ENCODE measurements at places on chromosomes 1 and 21.
A peak's percentile ranks its signal among the peaks of the same experiment; 100 is the strongest.

GRCh38 chr1:231964961-231965360 lies 338.4 kb downstream of the DISC1 start:
- no peak for DNase-seq

GRCh38 chr1:32346532-32347157 lies 10.6 kb upstream of the MARCKSL1 start:
- DNase-seq, result no peak

GRCh38 chr1:119771016-119771415 lies 2.3 kb upstream of the HMGCS2 start:
- DNase-seq, result peak; percentile 33

- DNase-seq, result no peak
Observed at GRCh38 chr21:39084073-39084472, 99.2 kb downstream of the PSMG1 start.

- no peak for DNase-seq
Observed at GRCh38 chr1:85992791-85993190, 163.8 kb downstream of the COL24A1 start.

DNA sequence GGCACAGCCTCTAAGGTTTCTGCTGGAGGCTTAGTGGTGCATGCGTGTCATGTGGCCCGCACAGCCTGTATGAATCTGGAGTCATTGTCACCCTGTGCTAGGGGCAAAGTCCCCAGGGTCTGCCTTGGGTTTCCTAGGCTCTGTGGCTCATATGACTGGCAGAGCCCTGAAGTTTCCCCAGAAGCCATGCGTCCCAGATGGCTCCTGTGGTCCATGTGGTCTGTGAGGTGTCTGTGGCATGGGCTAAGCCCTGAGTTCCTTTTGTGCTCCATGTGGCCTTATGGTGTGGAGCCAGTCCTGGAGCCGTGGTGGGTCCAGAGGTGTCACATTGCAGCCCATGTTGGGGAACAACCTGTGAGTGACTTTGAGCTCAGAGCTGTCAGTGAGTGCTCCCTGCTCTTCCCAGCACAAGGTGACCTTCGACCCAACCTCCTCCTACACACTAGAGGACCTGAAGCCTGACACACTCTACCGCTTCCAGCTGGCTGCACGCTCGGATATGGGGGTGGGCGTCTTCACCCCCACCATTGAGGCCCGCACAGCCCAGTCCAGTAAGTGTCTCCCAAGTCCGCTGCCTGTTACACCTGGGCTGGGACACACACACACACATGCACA lies 57.8 kb upstream of the KDM4A start:
- DNase-seq, result no peak

- peak; percentile 63 for DNase-seq
Observed at GRCh38 chr1:157092831-157093230, 6.8 kb downstream of the ETV3L start.

- DNase-seq, result no peak
Observed at GRCh38 chr1:10064416-10065343, 31.9 kb downstream of the UBE4B start.

GRCh38 chr1:180501865-180502360 lies 464 bp downstream of the ACBD6 start:
- DNase-seq, result no peak

DNA sequence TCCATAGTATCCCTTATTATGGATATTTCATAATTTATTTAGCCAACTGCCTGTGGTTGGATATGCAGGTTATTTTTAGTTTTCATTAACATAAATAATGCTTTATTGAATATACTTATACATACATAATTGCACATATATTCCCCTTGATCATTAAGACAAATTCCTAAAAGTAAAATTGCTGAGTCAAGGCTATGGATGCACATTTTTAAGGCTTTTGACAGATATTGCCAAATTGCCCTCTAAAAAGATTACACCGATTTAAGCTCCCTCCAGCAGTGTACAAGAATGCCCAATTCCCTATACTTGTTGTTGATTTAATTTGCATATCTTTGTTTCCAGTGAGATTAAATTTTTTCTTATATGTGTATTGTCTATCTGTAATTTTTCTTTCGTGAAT lies 176.7 kb downstream of the C1orf94 start:
- no peak for DNase-seq

DNA sequence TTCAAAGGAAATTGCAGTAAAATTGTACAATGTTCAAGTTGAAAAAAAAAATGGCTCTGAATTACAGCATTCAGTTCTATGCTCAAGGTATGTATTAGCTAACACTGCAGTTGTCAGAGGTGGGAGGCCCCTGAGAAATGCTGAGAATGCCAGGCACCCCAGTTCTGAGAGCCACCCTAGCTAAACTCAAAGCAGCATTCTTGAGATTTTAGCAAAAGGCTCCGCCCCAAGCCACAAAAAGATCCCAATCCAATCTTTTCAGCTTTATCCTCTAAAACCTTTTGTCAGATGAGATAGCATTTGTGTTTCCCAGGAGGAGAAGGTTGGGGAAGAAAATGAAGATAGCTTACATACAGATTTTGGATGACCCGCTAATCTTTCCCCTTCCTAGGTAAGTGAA lies 68.8 kb downstream of the SMYD2 start:
- DNase-seq, result peak; percentile 23

- no peak for DNase-seq
Observed at GRCh38 chr1:184973272-184974055, 844 bp downstream of the NIBAN1 start.

GRCh38 chr1:5991381-5992025 lies 722 bp downstream of the NPHP4 start:
- peak; percentile 96 for DNase-seq

- no peak for DNase-seq
Observed at GRCh38 chr1:236535190-236535589, 11.4 kb downstream of the LGALS8 start.

- DNase-seq, result no peak
Observed at GRCh38 chr1:29211086-29212030, 19.4 kb downstream of the MECR start.

- DNase-seq, result no peak
Observed at GRCh38 chr1:200909757-200910239, 15.1 kb downstream of the INAVA start.

DNA sequence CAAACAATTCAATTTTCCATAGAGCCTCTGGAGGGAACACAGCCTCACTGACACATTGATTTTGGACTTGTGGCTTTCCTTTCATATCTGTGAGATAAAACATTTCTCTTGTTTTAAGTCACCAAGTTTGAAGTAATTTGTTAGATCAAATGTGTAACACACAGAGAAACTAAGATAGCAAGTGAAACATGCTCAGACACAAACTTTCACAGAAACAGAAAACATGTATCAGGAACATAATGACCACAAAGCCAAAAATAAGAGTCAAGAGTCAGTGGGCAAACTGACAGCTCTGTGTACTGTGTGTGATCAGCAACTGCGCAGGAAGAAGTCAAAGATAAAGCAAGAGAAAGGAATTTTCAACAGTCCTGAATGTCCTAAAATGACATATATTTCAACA lies 1237.5 kb downstream of the AMY1C start:
- no peak for DNase-seq

GRCh38 chr1:1085911-1086841 lies 12.1 kb upstream of the RNF223 start:
- peak; percentile 46 for DNase-seq

DNA sequence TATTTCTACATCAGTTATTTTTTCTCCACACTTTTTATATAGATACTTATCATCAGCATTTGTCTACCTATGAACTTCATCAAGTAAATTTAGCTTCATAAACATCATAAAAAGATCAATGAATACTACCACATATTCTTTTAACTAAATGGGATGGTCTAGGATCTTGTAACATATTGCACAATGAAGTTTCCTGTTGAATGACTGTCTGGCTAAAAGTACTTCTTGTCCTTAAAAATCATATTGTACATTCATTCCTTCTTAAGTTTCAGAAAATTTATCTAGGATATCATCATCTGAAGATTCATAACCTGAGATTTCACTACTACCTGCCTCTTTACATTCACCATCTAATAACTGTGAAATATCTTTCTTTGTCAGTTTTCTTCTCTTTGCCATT lies 69.0 kb downstream of the MAGI3 start:
- no peak for DNase-seq

- DNase-seq, result no peak
Observed at GRCh38 chr1:221739018-221739676, 2.7 kb downstream of the DUSP10 start.

DNA sequence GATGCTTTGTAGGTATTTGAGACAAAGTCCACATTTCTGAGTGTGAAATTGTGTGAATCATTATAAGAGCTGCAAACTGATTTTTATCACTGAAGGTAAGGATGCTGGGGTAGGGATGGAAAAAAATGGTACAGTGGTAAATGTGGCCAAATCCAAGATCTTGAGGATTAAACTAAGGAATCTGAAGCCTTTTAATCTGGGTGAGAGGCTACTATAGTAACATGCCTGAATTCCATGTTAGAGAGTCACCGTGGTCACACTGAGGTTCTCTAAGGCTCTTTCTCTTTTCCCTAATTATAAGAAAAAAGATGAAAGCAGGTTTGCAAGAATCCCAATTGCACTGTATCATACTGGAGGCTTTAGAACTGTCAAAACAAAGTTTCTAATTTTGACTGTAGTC lies 17.6 kb downstream of the PTGER3 start:
- DNase-seq, result no peak

DNA sequence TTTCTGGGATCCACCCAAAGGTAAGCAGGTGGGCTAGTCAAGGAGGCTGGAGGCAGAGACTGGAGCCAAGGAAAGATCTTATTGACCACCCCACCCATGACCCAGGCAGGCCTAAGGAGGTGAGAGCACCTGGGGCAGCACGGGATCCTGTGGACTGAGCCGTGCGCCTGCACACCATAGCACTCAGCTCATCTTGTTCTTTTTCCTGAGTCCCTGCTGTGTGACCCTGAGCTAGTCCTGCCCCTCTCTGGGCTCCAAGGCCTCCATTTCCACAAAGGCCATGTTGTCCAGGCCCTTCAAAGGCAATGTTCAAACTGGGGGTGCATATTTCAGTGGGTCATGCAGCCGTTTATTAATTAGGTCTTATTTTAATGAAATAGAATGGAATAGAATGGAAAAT lies 7.2 kb downstream of the FAM131C start:
- no peak for DNase-seq

GRCh38 chr1:207102659-207103058 lies 1.4 kb upstream of the C4BPA start:
- no peak for DNase-seq

GRCh38 chr1:54681358-54681757 lies 34.3 kb upstream of the TTC4 start:
- DNase-seq, result peak; percentile 64

DNA sequence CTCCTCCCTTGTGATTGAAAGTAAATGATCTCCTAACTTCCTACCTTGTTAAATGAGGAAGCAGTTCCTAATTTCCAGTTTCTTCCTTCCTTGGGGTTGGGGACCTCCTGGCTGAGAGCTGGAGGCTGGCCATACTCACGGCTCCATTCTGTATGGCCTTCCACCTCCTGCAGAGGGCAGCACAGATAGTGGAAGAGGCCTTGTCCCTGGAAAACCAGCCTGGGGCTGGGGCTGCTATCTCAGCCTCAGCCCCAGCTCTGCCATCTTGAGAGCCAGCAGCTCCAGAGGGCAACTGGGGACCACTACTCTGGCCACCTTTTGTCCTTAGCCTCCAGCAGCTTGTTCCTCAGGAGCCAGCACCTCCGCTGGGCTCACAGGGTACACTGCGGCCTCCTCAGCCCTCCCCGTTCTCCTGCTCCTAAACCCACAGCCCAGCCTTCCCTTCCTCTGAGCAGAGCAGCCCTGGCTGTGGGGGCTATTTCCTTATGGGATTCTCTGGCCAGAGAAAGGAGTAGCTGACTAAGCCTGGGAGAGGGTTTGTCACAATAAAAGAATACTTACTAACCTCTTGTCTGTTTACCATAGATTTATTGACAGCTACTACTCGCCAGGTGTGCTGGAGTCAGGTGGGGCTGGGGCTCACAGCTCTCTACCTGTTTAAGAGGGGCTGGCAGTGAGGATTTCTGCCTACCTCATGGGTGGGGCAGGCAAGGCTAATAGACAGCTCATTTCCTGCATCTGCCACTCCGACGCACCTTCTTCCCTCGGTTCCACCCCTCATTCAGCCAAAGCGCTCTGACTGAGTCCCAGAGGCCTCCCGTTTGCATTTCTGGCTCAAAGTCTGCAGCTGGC lies 6.3 kb downstream of the TMEM234 start:
- peak; percentile 90 for DNase-seq

- peak; percentile 66 for DNase-seq
Observed at GRCh38 chr1:229191066-229191674, 79.7 kb upstream of the RAB4A start.

GRCh38 chr21:34351786-34352241 lies 12.0 kb upstream of the KCNE2 start:
- peak; percentile 62 for DNase-seq

DNA sequence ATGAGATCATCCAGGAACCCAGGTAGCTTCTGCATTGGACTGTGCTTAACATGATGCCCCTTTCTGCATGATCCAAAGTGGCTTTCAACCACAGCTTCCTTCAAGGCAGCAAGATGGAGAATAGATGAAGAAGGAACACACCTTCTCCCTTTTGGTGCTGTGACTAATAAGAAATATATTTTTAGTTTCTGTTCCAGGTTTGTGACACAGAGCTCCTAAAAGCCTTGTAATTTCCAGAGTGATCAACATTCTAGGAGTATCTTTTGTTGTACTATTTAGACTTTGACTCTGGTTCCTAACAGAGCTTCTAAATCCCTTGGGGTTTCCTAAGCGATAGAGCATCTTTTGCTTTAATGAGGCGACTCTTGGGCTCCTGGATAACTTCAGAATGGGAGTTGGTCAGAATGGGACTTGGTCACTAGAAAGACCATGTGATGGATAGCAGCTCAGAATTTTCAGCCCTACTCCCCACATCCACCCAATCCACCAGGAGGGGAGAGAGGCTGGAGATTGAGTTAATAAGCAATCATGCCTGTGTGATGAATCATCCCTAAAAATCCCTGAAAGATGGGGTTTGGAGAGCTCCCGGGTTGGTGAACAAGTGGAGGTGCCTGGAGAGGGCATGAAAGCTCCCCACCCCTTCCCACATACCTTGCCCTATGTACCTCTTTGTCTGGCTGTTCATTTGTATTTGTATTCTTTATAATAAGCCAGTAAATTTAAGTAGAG lies 134.8 kb downstream of the FGGY start:
- DNase-seq, result no peak

GRCh38 chr1:201108614-201109013 lies 3.6 kb downstream of the CACNA1S start:
- DNase-seq, result peak; percentile 75

DNA sequence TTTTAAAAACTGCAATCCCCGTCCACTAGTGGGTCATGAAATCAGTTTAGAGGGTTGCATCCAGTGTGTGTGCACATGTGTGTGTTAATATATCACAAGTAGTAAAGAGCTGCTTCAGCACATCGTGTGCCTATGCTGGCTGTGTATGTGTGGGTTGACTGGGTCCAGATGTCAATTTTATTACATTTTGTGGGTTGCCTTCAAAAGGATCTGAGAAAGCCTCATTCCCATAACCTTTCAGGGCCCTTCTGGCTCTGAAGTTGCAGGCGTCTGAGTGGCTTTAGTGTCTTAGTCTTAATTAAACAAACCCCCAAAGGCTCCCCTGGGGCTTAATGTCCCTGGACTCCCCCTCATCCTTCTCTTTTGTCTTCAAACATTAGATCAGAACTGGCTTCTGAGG lies 19.8 kb downstream of the PLA2G2D start:
- no peak for DNase-seq
